Suprapubic skin (tissue), 4 donors: ENCODE measurements at places on chromosomes 2 and 18. TPM values are rescaled to one million over a fixed set of nuclear protein-coding genes. Genes with fewer than 3 reads are reported as not detected.

- no peak for DNase-seq
These were observed 207.0 kb upstream of the FANCL start for GRCh38 chr2:58448065-58448507.

GRCh38 chr2:64263315-64263714 lies 119.1 kb upstream of the PELI1 start:
- no peak for DNase-seq

DNA sequence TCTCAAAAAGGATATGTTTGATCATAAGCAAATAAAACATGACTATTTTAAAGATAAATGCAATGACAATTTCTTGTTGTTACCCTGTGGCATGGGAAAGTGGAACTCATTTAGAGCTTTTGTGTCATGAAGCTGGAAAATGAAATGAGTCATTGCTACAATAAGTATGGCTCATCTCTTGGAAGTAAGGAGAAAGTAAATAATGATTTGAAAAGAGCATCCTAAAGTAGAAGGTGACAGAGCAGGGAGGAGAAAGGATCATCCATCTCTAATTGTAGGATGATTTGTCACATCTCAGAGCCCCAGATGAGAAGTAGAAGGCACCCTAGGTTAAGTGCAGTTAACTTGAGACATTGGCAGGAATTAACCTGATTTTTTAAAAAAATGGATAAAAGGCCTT lies 200.5 kb downstream of the CPS1 start:
- DNase-seq, result no peak

DNA sequence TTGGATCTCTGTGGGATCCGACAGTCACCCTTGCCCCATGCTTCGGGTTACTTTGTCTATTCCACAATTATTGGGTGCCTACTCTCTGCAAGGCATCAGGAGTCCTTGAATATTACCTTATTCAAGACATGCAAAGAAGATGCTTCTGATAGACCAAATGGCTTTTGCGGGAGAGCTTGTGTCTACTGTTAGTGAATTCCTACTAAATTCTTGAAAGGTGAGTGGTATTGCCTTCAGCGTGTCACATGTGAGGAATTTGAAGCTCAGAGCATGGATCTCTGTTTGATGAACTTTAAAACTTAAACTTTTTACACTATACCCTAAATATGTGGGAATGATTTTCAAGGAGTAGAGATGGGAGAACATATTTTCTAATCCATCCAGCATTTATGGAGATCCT lies 184.4 kb downstream of the LTBP1 start:
- no peak for DNase-seq

DNA sequence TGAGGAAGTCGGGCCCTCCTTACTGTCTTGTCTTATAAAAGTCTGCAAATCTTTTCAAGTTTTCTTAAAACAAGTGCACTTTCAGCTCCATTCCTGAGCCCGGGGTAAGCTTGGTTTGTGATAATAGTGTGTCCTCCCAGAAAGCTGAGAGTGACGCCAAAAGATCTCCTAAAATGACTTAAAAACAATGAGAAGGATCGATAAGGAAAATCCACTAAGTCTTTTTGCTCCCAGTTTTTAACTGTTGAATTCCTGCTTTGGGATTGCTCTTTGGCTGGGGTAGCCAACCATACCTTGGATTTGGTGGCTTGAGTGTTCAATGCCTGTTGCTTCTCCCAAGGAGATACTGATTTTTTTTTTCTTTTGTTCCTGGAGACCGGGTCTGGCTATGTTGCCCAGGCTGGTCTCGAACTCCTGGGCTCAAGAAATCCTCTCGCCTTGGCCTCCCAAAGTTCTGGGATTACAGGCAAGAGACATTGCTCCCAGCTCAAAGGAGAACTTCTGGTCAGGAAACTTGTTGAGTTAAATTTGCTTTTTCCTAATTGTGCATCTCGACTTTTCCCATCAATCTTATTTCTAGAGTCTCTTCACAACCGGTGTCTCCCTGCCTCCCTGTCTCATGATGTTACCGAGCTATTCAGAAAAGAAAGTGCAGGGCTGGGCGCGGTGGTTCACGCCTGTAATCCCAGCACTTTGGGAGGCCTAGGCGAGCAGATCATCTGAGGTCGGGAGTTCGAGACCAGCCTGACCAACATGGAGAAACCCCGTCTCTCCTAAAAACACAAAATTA lies 3.0 kb downstream of the TGIF1 start:
- DNase-seq, result no peak

- DNase-seq, result no peak
These were observed 15.9 kb upstream of the ZBTB14 start for GRCh38 chr18:5311301-5311989.

DNA sequence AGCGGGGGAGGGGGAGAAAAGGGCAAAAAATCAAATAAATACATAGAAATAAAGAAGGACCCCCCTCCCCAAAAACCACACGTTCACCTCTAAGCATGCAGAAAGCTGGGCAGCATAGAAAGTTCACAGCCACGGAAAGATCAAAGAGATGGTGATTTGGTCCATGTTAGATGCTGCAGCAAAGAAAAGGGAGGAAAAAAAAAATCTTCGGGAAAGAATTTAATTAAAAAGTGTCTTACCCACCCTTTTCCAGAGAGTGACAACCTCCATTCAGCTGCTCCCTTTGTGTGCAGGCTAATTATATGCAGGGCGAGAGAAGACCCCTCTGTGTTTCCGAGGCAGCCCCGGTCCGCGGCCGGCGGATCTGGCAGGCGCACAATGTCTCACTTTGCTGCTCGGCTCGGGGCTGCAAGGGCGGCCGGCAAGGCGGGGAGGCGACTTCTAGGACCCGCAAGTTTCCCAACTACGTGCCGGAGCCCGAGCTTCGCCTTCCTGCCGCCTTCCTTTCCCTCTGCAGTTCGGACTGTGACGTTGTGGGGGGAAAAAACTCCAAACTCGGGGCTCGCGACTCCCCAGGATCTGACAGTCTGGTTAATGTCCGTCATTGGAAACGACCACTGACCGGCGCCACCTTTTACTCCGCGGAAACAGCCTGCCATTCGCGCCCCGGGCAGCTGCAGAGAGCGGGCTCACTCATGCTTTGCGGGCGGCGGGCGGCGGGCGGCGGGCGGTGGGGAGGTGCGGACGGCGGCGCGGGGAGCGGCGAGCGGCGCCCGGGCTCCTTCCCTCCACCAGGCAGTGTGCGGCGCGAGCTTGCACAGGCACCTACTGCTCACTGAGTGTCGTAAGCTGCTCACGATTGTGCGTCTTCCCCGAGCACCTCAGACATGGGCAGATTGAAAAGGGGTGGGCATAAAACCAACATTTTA lies at the start of gene LRRTM1:
Gene LRRTM1, minus strand, starts transcription at position 844 of the 929 bp plus-strand sequence. CDS start 933 bp downstream, outside the sequence.
- DNase-seq, result no peak

GRCh38 chr2:238690511-238690910 lies 157.4 kb upstream of the TWIST2 start:
- no peak for DNase-seq

DNA sequence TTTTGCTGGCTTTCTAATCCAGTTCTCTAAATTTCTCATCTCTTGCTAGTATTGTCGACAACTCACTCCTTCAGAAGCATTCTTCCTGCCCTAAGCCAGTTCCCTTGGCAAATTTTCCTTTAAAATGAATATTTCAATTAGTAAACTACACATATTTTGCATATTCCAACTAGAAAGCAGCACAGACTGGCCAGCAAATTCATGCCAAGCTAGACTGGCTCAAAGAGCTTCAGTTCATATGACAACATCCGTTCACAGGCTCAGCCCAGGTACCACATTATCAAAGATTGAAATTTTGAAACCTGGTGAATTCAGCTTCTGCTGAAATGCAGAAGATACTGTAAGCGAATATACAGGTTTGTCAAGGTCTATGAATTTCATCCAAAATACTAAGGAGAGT lies 64.5 kb downstream of the AFF3 start:
- no peak for DNase-seq

GRCh38 chr2:102588213-102588939 lies 31.0 kb upstream of the SLC9A2 start:
- DNase-seq, result no peak

GRCh38 chr2:43493954-43494353 lies 101.9 kb downstream of the THADA start:
- no peak for DNase-seq

DNA sequence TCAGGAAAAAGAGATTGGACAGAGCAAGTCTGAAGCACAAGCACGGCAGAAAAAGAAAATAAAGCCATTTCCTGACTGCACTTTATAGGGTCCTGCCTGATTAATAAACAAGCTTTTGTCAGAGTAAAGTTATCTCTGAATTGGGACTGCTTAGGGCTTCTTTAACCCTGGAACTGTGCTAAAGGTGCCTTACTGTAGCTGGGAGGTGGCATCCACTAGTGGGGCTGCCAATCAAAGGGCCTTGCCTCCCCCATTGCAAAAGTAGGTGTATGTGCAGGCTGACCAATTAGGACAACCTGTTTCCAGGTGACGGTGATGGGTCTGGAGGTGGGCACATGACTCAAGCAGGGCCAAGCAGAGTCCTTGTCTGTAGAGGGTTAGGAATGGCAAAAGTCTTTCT lies 57.4 kb upstream of the RAPH1 start:
- DNase-seq, result no peak

GRCh38 chr18:67483237-67483636 lies 33.3 kb downstream of the DSEL start:
- DNase-seq, result no peak

CRYGC gene
- not detected for total RNA-seq

CMPK2 gene
- 3.1 TPM for total RNA-seq

PTCD3 gene
- total RNA-seq, result 42.9 TPM

ELOA2 gene
- not detected for total RNA-seq

TCF4 gene
- 89.7 TPM for total RNA-seq

ALLC gene
- total RNA-seq, result not detected

STRN gene
- 38.7 TPM for total RNA-seq

LTBP1 gene
- 11.2 TPM for total RNA-seq

SPDYA gene
- 0.26 TPM for total RNA-seq

LHCGR gene
- not detected for total RNA-seq
